Caco-2 (cell line): ENCODE measurements at places on chromosomes 5 and 9. TPM values are rescaled to one million over a fixed set of nuclear protein-coding genes. Genes with fewer than 3 reads are reported as not detected.

The MAP1B gene
- 0.66 and 0.77 TPM in 2 replicates for total RNA-seq

The CNTNAP3B gene
- not detected in 2 replicates for total RNA-seq

The PHF24 gene
- total RNA-seq, result 0.12 TPM in 1 of 2 replicates, not detected in the other

The PAPPA gene
- not detected in 2 replicates for total RNA-seq

The FAM221B gene
- not detected in 2 replicates for total RNA-seq

The IL3 gene
- not detected in 2 replicates for total RNA-seq

The ACER2 gene
- 2.4 and 2.5 TPM in 2 replicates for total RNA-seq
